AG20443 (cell line): ENCODE measurements at places on chromosomes 5 and 9.

DNA sequence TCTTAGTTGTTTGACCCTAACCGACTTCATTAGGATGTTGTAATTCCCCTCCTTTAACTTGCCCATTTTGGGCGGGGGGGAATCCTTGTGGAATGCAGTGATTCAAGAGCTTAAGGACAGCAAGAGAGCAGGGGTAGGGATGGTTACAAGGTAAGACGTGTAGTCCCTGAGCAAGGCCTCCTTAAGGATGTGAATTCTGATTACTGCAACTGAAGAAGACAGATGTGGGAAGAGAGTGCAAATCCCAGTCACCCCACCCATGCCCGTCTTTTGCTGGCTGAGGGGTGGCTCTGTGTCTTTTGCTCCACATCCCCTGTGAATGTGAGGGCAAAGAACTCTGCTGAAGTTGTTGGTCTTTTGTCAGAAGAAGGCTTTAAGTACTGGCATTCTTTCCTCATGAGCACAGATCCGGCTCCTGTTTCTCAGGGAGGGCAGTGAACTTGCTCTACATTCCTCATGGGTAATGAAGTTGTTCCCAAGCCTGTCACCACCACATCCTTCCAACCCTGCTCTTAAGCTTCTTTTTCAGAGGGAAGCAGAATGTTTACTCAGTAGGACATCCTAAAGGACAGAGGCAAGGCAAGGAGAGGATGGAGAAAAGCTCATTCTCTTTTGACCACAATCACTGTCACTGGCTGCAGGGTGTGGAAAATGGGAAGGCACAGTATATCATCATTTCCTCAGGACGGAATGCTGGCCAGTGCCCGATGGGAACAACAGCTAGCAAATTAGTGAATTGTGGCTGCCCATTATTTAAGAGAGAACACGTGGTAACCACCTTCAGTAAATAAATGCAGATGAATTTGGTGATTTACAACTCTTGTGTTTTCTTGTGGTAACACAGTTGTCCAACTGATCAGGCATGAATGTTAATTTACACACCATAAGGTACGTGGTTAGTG is 61.5 kb downstream of the RAI14 start:
- DNase-seq: peak; percentile 89

- DNase-seq: no peak
Measured at GRCh38 chr5:105639511-105639910, 2031.2 kb downstream of the EFNA5 start.

- DNase-seq: peak; percentile 71
Measured at GRCh38 chr5:54905942-54906537, 79.4 kb downstream of the ESM1 start.

GRCh38 chr5:154372661-154373060 is 73.1 kb upstream of the SAP30L start:
- DNase-seq: no peak

DNA sequence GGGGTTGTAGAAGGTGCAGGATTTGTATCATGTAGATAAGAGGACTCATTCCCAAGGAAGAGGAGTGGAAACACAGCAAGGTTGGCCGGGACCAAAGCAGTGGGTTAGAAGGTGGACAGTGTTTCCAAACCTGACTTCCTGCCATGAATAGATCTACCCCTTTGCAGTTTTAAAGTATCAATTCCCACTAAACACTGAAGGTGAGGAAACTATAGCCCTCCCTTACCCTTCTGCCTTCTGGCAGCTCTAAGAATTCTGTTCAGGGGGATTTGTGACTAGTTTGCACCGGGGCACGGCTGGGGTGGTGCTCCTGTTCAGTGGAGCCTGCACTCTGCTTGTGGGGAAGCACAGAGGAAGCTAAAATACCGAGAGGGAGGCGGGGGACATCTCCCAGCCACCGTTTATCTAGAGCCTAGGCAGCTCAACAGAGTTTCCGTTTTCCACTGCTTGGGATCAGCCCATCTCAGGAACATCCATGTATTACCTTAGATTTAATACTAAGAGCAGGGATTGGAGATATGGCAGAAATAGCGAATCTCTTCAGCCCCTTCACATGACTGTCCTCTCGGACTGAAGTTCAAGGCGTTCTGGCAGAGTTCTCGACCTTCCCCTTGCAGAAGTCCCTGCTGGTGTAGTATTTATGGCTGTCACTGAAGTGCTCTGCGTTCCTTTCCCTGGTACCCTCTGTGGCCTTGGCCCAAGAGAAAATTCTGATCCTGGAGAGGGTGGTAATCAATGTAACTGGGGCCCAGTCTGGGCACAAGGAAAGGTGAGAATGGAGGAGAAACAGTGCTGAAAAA is 5.4 kb downstream of the ISL1 start:
- no peak for DNase-seq

DNA sequence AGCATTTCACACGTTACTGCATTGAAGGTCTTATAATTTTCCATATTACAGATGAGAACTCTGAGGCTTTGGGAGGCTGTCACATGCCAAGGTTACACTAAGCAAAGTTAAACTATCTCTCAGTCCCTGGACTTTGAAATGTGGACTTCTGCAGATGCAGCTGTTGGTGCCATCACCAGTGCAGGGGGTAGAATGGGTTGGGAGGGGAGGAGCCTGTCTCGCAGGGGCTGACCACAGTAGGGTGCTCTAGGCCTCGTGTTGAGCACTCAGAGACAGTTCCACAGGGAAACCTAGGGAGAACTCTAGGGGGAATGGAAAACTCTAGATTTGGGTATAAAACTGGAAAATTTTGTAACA is 220.9 kb downstream of the MAPKAP1 start:
- DNase-seq: no peak

GRCh38 chr5:37838152-37838932 is 1.5 kb downstream of the GDNF start:
- peak; percentile 47 for DNase-seq

GRCh38 chr5:116880150-116880549 is 305.5 kb upstream of the SEMA6A start:
- no peak for DNase-seq

GRCh38 chr9:88799541-88800328 is 191.5 kb upstream of the S1PR3 start:
- no peak for DNase-seq

GRCh38 chr9:110650991-110651411 is 17.6 kb upstream of the MUSK start:
- DNase-seq: peak; percentile 74

DNA sequence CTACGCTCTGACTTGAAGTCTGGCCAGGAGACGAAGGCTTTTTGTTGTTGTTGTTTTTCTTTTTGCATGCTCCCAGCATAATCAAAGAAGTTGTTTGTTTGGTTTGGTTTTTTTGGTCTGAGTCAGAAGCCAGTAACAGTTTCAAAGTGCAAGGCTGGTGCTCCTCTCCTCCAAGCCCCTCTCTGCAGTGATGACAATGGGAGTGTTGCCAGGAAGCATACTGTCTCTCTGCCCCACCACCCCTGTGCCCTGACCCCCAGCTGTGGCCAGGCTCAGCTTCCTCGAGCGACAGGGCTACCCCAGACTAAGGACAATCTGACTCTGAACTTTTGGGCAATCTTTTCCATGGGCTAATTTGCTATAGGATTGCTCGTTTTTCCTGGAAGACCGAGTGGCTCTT is 173.8 kb upstream of the PITX1 start:
- DNase-seq: no peak

GRCh38 chr9:105357937-105358336 is 89.9 kb upstream of the FSD1L start:
- no peak for DNase-seq

DNA sequence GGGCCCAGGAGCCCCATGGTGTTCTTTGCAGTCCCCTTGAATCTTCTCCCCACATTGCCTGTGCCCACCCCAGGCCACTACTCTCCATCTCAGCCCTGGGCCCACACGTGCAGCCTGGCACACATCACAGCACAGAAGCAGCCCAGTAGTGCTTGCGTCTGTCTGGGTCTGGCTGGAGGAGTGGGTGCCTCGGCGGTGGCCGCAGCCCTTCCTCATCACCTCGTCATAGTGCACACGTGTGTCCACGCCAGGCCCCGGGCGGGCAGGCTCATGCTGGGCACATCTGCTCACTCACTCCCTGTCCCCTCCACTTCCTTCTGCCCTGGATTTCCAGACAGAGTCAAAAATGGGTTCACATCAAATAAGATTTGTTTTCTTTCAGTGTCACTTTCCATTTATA is 33.3 kb downstream of the FGF1 start:
- DNase-seq: no peak

DNA sequence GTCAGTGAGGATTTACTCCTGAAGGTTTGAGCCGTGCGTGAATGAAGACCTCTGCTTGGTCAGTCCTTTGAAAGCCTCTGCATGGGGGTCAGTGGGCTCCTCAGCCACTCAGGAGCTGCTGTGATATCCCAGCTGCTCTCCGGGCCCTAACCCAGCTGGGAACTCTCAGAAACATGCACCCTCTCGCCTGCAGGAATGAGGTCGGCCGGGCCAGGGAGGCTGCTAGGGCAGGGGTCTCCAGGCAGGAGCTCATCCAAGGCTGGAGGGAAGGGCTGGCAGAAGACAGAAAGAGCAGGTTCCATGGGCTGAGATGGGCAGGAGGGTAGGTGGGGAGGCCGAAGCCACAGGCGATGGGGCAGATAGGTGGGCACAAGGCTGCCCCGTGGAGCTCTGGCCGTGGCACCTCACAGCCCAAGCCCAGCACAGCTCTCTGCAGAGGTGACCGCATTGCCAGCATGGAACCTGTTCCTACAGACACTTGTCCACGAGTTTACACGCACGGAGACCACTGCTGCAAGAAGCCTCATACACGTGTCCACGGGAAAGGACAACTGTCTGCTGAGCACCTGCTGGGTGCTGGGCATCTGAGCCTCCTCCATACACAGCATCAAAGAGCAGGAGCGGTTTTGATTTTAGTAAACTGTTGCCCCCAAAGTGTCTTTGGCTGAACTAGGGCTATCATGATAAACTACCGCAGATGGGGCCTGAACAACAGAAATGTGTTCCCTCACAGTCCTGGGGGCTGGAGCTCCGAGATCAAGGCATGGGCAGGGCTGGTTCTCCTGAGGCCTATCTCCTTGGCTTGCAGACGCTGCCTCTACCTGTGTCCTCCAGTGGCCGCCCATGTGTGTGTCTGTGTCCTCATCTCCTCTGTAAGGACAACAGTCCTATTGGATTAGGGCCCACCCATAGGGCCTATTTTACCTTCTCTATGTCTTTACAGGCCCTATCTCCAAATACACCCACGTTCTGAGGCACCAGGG is 85.2 kb upstream of the ADAMTS2 start:
- no peak for DNase-seq
